ENCODE measurements at places on chromosomes 7 and 10.

DNA sequence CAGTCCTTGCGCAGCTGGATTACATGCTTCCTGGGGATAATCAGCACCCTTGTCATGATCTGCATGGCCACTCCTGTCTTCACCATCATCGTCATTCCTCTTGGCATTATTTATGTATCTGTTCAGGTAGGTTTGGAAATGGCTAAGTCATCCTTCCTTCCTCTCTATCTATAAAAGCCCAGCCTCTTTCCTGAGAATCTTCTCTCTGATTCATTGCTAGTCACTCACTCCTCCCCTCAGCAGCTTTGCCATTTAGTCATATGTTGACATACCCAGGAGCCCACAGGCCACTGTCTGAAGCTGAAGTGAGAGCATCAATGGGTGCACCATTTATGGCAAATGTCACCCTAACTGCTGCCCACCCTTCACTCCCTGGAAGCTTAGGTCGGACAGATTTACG, 52.0 kb downstream of the ABCC2 start:
- no peak for DNase-seq

GRCh38 chr7:17732083-17732482, 208.2 kb downstream of the SNX13 start:
- DNase-seq: no peak

DNA sequence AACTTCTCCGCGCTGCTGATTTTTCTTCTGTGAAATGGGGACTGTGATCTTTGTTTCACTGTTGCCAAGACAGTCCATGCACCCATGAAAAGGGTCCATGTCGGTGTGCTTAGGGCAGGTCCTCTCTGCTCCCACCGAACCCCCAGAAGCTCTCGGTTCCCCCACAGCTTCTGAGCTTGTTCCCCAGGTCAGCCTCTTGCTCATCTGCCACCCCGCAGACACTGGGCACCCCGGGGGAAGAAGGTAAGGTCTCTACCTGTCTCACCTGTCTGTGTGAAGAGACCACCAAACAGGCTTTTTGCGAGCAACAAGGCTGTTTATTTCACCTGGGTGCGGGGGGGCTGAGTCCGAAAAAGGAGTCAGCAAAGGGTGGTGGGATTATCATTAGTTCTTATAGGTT, 66.2 kb upstream of the NANOS1 start:
- DNase-seq: no peak

DNA sequence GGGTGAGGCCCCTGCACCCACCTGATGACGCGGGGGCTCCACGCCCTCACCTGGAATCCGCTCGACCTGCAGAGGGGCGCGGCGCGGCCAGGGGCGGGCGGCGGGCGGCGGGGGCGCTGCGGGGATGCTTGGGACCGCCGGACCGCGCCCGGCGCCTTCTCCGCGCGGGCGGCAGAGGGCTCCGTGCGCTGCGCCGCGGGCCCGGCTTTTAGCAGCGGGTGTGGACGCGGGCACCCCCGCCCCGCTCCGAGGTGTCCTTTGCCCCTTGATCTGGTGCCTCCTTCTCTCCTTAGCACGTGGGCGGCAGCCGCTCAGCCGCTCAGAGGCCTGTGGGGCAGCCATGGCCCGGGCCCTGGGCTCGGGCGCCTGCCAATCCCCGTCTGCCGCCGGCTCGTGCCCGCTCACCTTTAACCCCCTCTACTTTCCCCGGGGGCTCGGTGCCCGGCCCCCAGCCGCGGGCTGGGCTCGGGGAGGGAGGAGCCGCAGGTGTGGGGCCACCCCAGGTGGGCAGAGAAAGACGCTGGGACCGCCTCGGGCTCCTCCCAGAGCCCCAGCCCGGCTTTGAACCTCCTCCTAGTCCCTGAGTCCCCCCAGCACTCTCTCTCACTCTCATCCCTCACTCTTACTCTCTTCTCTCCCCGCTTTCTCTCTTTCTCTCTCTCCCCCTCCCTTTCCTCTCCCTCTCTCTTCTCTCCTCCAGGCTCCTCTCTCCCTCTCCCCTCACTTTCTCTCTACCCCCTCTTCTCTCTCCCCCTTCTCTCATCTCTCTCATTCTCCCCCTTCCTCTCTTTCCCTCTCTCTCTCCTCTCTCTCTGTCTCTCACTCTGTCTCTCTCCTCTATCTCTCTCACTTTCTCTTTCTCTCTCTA, 19.7 kb upstream of the VPS37D start:
- DNase-seq: peak; percentile 14

DNA sequence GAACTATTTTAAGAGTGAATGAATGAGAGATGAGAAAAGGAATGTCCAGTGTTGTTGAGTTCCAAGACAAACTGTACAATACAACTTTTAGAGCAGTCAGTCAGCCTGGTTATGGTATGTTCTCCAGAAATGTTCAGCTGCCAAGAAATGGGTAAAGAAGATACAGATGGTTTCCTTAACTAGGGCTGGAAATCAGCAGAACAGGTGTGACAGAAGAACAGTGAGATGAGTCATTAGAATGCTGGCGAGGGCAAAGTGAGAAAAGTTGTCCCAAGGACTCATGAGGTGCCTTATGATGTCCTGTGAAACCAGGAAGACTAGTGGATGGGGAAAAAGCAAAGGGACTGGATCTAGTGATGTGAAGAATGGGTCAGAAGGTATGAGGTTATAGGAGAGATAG, 20.8 kb upstream of the SEPTIN7 start:
- no peak for DNase-seq

DNA sequence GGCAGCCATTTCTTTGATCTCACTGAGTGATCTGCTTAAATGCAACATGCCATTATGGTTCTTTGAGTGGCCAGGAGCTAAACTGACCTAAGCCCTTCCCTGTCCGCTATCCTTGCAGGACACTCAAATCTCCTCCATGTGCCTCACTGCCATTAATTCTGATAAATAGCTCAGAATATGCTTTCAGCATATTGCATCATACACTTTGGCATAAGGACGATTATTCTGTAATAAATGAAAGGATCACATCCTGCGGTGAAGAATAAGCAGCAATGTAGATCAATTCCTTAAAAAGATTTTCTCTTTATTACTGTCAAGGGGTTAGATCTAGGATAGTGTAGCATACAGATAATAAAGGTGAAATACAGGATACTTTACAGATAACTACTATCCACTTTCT, 231.8 kb upstream of the CTBP2 start:
- no peak for DNase-seq

DNA sequence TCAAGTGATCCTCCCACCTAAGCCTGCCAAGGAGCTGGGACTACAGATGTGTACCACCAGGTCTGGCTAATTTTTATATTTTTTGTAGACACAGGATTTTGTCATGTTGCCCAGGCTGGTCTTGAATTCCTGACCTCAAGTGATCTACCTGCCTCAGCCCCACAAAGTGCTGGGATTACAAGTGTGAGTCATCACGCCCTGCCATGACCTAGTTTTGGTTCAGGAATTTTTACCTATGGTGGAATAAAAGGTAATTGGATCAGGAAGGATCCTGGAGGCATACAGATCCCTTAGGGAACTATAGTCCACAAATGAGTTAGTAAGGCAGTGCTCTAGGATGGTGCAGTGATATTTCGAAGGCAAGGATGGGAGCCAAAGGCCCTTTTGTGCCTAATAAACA, 717.9 kb downstream of the PHTF2 start:
- DNase-seq: no peak

DNA sequence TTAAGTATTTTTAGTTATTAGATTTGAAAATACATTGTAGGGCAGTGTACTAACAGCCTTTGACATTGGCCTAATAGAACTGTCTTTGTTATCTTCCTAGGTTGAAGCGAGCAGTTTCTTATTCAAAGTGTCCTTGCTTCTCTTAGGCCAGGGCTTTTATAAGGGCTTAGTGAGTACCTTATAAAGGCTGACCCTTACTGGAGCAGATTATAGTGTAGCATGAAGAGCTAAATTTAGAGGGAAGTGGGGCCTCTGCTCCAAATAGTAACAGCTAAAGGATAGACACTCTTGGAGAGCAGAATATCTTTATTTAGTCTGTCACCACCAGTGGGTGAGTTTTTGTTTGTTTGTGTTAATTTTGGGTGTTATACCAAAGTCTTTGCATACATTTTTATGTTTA, 15.9 kb downstream of the BZW2 start:
- no peak for DNase-seq

DNA sequence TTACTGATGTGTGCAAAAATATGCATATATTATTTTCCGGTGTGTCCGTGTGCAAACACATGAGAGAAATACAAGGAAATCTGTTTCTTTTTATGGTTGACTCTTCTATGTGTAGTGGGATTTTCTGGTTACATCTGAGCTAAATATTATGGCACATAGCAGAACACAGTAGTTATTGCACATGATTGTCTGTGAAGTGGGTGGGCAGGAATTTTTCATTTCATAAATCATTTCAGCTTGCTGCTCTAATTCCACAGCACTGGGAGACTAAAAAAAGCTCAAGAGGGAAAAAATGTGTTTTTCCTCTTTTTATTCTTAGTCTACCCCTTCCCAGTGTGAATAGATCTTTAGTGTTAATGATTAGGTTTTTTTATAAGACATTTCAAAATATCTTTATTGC, 197.9 kb downstream of the MBL2 start:
- no peak for DNase-seq

GRCh38 chr7:284762-285722, 4.9 kb upstream of the FOXL3 start:
- no peak for DNase-seq

DNA sequence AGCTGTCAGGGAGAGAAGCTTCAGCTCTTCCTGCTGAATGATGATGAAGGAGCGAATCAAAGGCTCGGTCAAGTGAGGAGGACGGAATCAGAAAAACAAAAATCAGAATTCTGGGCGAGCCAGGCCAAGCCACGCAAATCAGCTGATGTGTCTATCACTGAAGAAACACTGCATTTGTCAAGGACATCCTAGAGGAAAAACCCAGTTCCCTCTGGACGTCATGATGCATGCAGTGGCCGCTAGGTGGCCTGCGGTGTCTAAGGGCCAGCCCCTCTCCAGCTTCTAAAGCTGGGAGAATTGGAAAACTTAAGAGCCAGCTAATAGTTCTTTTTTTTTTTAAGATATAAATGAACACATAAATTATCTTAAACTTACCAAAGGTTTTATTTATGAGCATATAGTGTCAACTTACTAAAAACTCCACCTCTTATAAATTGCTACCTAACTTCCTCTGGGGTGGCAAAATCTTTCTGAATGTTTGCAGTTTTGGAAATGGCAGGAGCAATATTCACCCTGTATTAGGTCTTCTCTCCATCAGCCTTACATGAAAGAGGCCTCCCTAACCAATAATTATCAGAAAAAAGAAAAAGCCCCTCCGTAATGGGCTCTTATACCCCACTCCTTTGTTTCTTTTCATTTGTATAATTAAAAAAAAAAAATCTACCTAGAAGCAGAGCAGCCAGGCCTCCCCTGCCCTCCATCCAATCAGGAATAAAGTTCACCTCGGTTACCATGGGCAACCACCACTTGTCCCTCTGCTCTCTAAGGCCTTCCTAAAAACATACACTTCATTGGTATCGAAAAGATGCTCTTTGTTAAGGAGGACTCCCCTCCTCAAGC, 186.8 kb downstream of the USP6NL start:
- DNase-seq: no peak

DNA sequence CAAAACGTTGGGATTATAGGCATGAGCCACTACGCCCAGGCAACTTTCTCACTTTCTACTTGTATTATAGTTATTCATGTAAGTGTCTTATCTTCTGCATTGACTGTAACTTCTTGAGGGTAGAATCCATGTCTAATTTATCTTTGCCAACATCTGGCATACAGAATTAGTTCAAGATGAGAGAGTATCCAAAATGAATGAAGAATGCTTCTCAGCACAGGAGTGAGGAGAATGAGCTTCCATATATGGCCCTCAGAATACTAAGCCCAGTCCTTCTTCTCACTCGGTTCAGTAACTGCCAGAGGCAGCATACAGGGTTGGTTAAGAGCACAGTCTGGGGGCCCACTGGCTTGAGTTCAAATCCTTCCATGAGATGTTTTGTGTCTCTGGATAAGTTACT, 75.0 kb upstream of the LRRC17 start:
- no peak for DNase-seq

- DNase-seq: no peak
These were observed 80.8 kb downstream of the ARHGAP22 start for GRCh38 chr10:48523820-48524758.

DNA sequence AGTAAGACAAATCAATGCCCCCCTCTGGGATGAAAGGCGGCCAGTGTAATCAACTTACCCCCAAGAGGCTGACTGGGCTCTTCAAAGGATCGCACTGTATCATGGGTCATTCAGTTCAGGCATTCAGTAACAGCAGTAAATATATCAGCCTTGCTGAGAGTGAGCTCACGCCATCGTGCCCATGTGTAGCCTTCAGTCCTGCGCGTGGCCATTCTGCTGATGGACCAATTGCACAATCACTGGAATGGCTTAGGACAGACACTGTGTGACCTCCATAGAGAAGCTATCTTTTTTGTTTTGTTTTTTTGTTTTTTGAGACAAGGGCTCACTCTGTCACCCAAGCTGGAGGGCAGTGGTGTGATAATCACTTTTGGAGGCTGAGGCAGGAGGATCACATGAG, 9.1 kb upstream of the PRKRIP1 start:
- no peak for DNase-seq
